ENCODE measurements at places on chromosomes 2 and 18.
A peak's percentile ranks its signal among the peaks of the same experiment; 100 is the strongest.

GRCh38 chr18:23237524-23238151, 102.4 kb downstream of the CABLES1 start:
- peak; percentile 71 for DNase-seq

DNA sequence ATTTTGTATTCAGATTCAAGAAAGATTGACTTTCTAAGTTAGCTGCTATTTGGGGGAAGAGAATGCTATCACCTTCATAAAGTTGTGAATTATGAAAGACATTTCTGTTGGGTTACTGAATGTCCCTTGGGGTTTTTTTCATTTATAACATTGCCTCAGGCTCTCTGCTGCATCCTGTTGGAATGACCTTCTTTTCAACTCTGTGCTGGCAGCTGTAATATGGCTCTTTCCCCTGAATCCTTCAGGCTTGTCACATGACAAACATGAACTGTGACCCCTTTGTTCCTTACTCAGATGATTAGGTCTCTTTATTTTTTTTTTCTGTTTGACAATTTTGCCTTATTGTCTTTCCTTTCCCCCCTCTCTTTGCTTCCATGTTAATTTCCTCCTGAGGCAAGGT, 159.8 kb downstream of the TAF4B start:
- peak; percentile 57 for DNase-seq

DNA sequence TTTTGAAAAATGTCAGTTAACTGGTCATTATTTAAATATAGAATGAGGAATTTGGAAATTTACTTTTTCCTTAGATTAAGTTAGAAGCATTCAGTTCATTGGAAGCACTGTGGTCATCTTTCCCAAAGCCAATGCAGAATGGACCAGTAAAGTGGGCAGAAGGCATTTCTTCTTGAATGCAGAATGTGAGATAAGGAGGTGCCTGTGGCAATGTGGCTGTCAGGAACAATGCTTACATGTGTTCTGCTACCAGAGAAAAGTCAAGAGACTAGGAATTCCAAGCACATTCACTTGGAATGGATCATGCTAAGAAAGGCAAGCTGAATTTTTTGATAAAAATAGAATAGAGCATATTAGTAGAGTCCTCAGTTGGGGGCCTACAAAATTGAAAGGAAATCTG, 295.0 kb upstream of the KCNH7 start:
- DNase-seq, result no peak

GRCh38 chr2:96729748-96730147, 10.1 kb downstream of the LMAN2L start:
- DNase-seq, result no peak

GRCh38 chr2:232454630-232455029, 1.3 kb upstream of the ALPI start:
- DNase-seq, result no peak

DNA sequence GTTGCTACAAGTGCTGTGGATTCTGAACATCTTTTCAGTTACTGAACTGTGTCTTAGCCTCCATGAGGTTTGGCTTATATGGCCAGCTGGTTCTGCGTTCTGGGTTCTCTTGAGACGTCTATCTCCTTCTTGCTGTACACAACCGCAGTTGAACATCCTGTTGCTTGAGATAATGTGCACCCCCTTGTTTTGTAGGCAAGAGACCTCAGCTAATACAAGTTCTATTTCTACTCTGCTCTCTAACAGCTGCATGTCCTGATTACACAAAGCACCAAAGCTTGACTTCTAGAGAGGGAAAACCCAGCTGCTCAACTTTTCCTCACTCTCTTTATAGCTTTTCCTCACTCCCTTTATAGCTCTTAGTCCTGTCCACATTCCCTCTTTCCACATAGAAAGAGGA, 176.0 kb downstream of the LTBP1 start:
- DNase-seq, result no peak

- DNase-seq, result no peak
Measured at GRCh38 chr2:143255086-143255485, 125.9 kb downstream of the ARHGAP15 start.

GRCh38 chr2:74515981-74516633, 1.9 kb downstream of the TLX2 start:
- DNase-seq, result peak; percentile 40
